Hair follicular keratinocyte (primary cell): ENCODE measurements at places on chromosomes 7 and 10. TPM values are rescaled to one million over a fixed set of nuclear protein-coding genes. Genes with fewer than 3 reads are reported as not detected.

Gene SEMA3A
- total RNA-seq: 1.0 TPM in 1 of 2 replicates, not detected in the other

Gene GIMAP6
- total RNA-seq: not detected in 2 replicates

Gene EMX2
- 1.2 and 2.3 TPM in 2 replicates for total RNA-seq

Gene EPO
- total RNA-seq: not detected in 2 replicates

Gene PRLHR
- total RNA-seq: not detected in 2 replicates

Gene ZNRF2
- total RNA-seq: 14.5 and 15.5 TPM in 2 replicates

Gene PALS2
- 10.1 and 10.8 TPM in 2 replicates for total RNA-seq

Gene SKIDA1
- total RNA-seq: 0.04 TPM in 1 of 2 replicates, not detected in the other

Gene WDR86
- total RNA-seq: 0.08 TPM in 2 replicates

Gene ATOH7
- total RNA-seq: 0.15 TPM in 1 of 2 replicates, not detected in the other

Gene SHH
- not detected in 2 replicates for total RNA-seq

Gene TAS2R5
- 0.62 TPM in 1 of 2 replicates, not detected in the other for total RNA-seq

Gene HOXA9
- 6.8 and 7.0 TPM in 2 replicates for total RNA-seq

Gene BTBD16
- total RNA-seq: 0.15 and 0.47 TPM in 2 replicates

Gene OR2A12
- not detected in 2 replicates for total RNA-seq

Gene CYP26C1
- not detected in 2 replicates for total RNA-seq

Gene ZNF680
- total RNA-seq: 4.1 and 4.5 TPM in 2 replicates

Gene CLRN3
- not detected in 2 replicates for total RNA-seq

Gene PRR15
- 2.7 and 6.3 TPM in 2 replicates for total RNA-seq

Gene ZEB1
- total RNA-seq: 0.08 and 1.1 TPM in 2 replicates

Gene CRHR2
- not detected in 2 replicates for total RNA-seq

Gene PLEKHS1
- not detected in 2 replicates for total RNA-seq

Gene TPK1
- total RNA-seq: 1.2 and 1.8 TPM in 2 replicates

Gene PNLIPRP2
- not detected in 2 replicates for total RNA-seq

Gene CYP2C8
- not detected in 2 replicates for total RNA-seq

Gene IFIT1B
- total RNA-seq: not detected in 2 replicates

Gene KCTD7
- total RNA-seq: 4.0 and 5.4 TPM in 2 replicates

Gene ACSM6
- total RNA-seq: not detected in 2 replicates

Gene ALDH18A1
- total RNA-seq: 51.9 and 62.7 TPM in 2 replicates

Gene ITIH5
- not detected in 2 replicates for total RNA-seq

Gene FOXI2
- total RNA-seq: not detected in 2 replicates

Gene FFAR4
- not detected in 2 replicates for total RNA-seq

Gene NME8
- not detected in 2 replicates for total RNA-seq

Gene PRKCQ
- 10.2 and 14.4 TPM in 2 replicates for total RNA-seq

Gene PHF14
- 15.9 and 29.4 TPM in 2 replicates for total RNA-seq

Gene RBP4
- not detected in 2 replicates for total RNA-seq

Gene AKR1D1
- total RNA-seq: not detected in 2 replicates

Gene KCNMA1
- 1.3 and 3.4 TPM in 2 replicates for total RNA-seq

Gene HYAL4
- 0.04 TPM in 1 of 2 replicates, not detected in the other for total RNA-seq

Gene FBXL13
- 0.08 and 0.11 TPM in 2 replicates for total RNA-seq

Gene LGI1
- not detected in 2 replicates for total RNA-seq

Gene CFAP69
- 0.30 and 0.86 TPM in 2 replicates for total RNA-seq

Gene INA
- under 0.01 and 0.08 TPM in 2 replicates for total RNA-seq
